Hematopoietic multipotent progenitor cell (in vitro differentiated cells): ENCODE measurements at places on chromosomes 6 and 20. TPM values are rescaled to one million over a fixed set of nuclear protein-coding genes. Genes with fewer than 3 reads are reported as not detected.

Gene TGM2
- total RNA-seq, result 1.9 TPM

- DNase-seq, result no peak
Measured at GRCh38 chr6:94254689-94255088, 835.3 kb upstream of the EPHA7 start.

DNA sequence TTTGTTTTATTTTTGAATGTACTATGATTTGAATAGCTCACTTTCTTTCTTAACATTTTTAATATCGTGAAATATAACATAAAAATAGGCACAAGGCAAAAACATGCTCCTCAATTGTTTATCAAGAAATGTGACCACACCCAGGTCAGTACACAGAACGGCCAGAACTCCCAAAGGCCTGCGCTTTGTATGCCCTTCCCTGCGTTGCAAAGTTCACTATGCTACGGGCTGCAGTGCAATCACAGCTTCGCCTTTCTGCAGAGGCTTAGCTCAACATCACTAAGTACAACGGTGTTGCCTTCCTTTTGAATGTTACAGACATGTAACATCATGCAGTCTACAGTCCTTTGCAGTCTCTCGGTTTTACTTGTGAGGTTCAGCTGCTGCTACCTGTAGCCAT lies 333.4 kb downstream of the THBS2 start:
- no peak for DNase-seq

DNA sequence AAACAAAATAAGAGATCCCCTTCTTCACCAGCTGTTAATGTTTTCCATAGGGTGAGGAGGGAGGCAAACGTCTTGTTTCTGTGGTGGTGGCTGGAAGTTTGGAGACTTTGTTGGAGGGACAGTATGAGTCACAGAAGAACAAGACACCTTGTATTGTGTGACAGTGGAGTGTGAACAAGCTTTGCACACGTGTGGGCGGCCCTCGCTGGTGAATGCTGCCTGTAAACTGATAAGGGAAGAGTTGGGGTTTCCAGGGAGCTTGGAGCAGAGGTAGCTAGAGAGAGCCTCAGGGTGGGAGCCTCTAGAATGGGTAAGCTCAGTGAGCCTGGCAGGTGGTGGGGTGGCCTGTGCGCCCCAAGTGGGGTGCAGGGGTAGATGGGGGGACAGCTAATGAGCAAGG lies 78.3 kb downstream of the ZDHHC14 start:
- DNase-seq, result no peak

DNA sequence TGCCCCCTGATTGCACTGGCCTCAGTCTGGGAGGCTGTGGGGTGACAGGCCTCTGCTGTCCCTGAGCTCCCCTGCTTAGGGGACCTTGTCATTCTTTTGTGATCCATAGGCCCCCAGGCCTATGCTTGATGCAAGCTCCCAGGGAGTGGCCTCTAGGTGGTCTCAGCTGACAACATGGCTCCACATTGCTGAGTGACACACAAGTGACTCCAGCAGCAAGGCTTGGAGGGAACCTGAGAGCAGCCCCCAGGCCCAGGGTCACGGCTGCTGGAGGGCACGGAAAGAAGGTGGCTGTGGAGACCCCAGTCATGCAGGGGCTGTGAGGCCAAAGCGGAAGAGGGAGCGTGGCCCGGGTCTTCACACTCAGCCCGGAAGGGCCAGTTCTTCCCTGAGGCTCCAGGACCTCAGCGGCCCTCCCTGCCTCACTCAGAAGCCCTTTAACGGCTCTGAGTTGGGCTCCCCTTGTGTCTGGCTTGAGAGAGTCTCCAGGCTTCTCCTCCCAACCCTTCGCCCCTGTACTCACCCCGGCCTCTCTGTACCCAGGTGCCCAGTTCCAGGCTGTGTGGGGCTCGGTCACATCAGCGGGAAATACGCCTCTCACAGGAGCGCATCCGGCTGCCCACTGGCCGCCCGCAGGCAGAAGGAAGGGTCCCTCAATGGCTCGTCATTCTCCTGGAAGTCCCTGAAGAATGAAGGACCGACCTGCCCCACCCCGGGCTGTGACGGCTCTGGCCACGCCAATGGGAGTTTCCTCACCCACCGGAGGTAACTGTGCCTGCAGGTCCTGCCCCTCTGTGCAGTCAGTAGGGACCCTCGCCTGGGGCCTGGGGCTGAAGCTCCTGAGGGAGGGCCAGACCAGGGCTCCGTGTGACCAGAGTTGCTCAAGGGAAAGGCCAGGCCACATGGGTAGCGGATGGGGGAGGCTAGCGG lies 23.7 kb upstream of the PCMTD2 start:
- DNase-seq, result no peak

DNA sequence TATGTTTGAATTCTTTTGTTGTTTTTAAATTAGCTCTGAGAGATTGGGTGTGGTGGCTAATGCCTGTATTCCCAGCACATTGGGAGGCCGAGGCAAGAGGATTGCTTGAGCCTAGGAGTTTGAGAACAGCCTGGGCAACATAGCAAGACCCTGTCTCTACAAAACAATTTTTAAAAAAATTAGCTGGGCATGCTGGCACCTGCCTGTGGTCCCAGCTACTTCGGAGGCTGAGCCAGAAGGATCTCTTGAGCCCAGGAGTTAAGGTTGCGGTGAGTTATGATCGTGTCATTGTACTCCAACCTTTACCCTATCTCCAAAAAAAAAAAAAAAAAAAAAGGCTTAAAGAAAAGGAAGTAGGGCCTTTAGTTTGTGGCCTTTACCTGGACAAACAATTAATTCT lies 22.9 kb downstream of the DHX35 start:
- DNase-seq, result no peak

DNA sequence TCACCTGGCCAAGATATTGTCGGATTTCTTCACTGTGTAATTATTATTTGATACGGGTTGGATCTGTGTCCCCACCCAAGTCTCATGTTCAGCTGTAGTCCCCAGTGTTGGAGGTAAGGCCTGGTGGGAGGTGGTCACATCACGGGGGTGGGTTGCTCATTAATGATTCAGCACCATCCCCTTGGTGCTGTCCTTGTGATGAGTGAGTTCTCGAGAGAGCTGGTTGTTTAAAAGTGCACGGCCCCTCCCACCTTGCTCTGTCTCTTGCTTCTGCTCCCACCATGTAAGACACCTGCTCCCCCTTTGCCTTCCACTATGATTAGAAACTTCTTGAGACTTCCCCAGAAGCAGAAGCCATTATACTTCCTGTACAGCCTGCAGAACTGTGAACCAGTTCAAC lies 173.9 kb upstream of the PMEPA1 start:
- DNase-seq, result no peak

DNA sequence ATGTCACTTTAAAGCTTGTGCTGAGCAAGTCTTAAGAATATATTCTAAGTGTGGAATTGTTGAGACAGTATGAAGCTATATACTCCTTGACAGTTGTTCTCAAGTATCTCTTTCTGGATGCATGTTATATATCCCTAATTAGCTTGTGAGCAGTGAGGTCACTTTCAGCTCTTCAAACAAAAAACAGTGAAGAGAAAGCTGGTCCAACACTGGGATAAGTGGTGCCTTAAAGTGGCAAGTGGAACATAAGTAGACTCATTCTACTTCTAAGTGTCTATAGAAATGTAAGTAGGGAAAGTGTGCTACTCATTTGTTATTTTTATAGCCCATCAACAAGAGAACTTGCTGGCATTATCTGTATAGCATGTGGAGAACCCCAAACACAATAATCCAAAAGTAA lies 133.1 kb upstream of the BACH2 start:
- DNase-seq, result peak; percentile 29

Gene ETV7
- 0.27 TPM for total RNA-seq

GRCh38 chr20:23118766-23119165 lies 32.6 kb upstream of the CD93 start:
- no peak for DNase-seq

Gene DSTN
- 20.2 TPM for total RNA-seq

GRCh38 chr6:33663727-33664449 lies 42.8 kb downstream of the ITPR3 start:
- DNase-seq, result no peak

DNA sequence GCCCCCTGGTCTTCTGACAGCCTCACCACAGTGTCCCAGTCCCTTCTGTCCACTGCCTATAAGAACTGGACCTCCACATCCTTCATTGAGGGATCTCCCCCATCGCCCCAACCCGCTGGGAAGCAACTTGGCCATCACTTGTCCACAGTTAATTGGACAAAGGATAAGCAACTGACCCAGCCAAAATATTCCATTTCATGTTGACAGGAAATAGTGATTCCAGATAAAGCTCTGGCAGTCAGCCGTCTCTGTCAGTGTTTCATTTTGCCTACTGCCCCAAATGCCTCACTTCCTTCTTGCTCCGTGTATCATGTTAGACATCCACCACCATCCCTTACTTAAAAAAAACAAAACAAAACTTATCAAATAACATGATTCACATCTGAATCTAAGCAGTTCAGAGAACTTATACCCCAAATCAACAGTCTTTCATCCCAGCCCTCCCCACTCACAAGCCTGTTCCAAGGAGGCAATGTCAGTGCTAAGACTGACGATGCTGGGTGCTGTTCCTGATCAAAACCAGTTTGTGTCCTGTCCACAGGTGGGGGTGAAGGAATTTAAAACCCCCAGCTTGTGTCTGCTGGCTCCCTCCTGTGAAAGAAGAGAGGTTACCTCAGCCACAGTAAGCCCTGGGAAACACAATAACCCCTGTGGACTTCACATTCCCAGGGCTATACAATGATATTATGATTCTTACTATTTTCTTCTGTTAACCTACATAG lies 162.5 kb downstream of the WDR27 start:
- DNase-seq, result no peak

DNA sequence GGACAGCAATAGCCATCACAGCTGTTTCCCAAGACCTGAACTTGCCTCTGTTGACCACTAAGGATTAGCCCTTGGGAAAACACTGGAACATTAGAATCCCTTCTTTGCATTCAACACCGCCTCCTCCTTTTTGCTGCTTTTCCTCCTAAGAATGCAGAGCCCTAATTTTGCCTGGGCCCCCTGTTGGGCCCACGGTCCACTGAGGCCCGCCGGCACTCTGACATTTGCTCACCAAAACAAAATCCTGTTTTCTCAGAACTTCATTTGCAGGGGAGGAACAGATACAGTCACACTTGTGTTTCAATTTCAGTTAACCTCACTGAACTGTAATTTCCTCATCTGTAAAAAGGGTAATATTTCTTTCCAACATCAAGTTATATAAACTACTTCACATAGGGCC lies 116.0 kb upstream of the JARID2 start:
- DNase-seq, result no peak

- no peak for DNase-seq
Measured at GRCh38 chr20:57803508-57804005, 93.7 kb upstream of the PMEPA1 start.

Gene DNPH1
- 92.9 TPM for total RNA-seq

GRCh38 chr6:148231572-148231971 lies 111.1 kb upstream of the SASH1 start:
- no peak for DNase-seq

Gene NDRG3
- total RNA-seq, result 16.7 TPM

Gene DEF6
- total RNA-seq, result 80.5 TPM

Gene DDX39B
- 571 TPM for total RNA-seq

DNA sequence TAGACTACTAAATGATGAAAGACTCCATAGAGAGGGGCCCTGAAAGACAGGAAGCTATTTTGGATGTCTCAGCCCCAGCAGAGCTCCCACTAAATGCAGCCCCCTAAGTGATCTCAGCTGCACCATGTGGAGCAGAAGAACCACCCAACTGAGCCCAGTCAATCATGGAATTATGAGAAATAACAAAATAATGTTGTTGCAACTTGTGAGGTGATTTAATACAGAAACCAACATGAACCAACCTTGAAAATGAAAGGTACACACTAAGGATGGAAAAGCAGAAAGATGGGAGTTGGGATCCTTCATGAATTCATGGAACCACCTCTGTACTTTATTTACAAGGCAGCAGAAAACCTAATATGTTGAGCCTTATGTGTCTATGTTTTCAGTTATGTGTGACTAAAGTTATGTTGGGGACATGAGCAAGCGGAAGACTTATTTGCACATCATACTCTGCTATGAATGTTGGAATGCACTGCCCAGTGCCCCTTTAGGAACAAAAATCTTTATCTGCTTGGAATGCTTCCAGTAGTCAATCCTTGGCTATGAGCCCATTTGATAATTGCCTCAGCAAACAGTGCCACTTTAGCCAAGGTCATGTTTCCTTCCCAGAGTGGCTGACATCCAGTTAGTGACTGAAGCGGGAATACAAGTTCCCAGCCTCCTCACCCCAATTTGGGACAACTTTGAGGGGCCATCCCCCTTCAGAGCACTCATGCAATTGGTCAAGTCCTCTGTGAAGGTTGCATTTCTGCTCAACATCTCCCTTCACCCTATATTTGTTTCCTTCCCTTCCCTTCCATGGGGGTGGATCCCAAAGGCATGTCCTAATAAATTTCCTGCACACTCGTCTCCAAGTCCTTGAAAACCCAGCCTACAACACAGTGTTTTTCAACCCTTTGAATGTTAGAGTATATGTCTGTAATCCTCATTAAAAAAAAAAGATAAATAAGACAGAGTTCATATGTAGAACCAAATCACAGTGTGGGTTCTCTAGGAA lies 18.4 kb downstream of the TP53RK start:
- no peak for DNase-seq

Gene SCRT2
- not detected for total RNA-seq

Gene ADAM33
- total RNA-seq, result not detected

DNA sequence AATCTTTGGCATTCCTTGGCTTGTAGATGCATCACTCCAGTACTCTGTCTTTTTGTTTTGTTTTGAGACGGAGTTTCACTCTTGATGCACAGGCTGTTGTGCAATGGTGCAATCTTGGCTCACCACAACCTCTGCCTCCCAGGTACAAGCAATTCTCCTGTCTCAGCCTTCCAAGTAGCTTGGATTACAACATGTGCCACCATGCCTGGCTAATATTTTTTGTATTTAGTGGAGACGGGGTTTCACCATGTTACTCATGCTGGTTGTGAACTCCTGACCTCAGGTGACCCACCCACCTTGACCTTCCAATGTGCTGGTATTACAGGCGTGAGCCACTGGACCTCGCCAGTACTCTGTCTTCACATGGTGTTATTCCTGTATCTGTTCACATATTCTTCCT lies 35.8 kb upstream of the LGSN start:
- no peak for DNase-seq

DNA sequence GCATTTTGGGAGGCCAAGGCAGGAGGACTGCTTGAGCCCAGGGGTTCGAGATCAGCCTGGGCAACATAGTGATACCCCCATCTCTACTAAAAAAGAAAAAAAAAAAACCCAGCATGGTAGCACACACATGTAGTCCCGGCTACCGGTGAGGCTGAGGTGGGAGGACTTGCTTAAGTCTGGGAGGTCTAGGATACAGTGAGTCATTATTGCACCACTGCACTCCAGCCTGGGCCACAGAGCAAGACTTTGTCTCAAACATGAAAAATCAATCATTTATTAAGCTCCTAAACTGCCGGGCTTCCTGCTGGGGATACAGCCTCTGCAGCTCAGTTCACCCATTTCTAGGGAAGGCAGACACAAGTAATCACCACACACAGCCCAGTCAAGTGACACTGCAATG lies 7.3 kb upstream of the USP45 start:
- no peak for DNase-seq

GRCh38 chr6:127533736-127534135 lies 14.6 kb upstream of the MTCL3 start:
- DNase-seq, result no peak
